ENCODE measurements at places on chromosomes 1 and 21.

GRCh38 chr21:40768056-40768455, 78.9 kb downstream of the DSCAM start:
- DNase-seq = no peak

- peak; percentile 45 for DNase-seq
Measured at GRCh38 chr1:115227346-115228082, 110.5 kb downstream of the NGF start.

DNA sequence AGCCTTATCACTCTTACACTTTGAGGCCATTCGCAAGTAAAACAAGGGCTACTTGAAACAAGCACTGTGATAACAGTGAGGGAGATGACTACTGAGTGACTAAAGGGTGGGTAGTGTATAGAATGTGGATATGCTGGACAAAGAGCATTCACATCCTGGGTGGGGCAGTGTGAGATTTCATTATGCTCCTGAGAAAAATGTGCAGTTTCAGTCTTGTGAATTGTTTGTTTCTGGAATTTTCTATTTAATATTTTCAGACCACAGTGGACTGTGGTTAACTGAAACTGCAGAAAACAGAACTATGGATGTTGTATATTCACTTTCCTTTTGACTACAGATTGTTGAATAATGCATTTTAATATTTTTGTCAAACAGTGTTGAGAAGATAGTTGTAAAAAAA, 25.1 kb upstream of the B3GALT2 start:
- DNase-seq = peak; percentile 64

DNA sequence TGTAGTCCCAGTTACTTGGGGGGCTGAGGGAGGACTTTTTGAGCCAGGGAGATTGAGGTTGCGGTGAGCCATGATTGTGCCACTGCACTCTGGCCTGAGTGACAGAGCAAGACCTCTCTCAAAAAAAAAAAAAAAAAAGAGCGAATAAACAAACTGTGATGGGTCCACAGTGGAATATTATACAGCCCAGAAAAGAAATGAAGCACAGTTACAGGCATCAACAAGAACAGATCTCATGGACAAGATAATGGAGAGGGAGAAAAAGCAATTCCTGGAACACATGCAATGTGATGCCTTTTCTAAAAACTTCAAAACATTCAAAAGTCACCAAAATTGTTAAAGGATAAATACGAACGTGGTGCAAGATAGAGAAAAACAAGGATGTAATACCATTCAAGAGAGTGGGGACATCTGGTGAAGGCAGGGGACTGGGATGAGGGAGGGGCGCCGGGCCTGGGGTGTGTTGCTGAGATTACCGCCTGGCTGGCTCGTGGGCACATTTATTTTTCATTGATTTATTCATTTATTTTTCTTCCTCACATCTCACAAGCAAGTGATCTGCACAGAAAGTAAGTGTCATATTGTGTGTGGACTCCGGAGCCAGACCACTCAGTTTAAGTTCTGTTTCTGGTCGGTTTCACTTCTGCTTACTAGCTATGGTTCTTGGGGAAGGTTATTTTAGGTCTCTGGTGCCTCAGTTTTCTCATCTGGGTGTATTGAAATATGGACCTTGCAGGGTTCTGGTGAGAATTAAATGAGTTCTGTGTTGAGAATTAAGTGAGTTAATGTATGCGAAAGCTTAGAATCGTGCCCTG, 30.1 kb downstream of the ABCG1 start:
- no peak for DNase-seq

- DNase-seq = peak; percentile 93
Measured at GRCh38 chr1:20110679-20111078, 8.7 kb downstream of the PLA2G2D start.

GRCh38 chr1:246772686-246773085, 48.5 kb downstream of the SCCPDH start:
- no peak for DNase-seq

GRCh38 chr1:8323706-8324105, 5.8 kb downstream of the SLC45A1 start:
- no peak for DNase-seq

DNA sequence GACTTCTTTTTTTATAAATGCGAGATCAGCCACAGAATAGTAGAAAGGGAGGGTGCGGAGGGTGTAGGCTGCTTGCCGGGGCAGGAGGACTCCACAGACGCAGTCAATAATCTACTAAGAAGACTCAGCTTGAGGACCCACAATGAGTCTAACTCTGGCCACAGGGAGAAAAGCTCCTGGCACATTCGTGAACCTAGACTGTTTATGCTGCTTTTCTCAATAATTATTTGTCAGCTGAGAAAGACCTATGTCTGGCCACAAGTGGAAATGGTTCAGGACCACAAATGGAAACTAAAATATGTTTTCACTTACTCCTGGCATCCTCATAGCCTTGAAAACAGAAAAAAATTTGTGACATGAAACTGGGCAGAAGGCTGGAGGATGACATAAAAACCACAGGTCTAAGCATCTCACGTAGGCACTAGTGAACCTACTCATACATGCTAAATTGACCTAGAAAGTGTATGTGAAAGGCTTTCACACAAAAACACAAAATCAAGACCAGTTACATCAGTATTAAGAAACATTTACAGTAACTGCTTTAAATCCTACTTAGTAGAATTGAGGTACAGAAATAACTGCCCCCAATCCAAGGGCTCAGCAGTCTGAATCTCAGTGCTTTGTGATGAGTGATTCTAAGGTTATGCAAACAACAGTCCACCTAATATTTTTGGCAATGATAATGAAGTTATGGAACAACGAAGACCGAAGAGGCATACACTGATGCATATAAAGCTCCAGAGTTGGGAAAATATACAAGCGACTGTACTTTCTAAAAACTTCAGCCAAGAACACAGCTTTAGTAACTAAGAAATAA, 159.5 kb downstream of the SLC45A1 start:
- peak; percentile 36 for DNase-seq

GRCh38 chr1:23421343-23421742, 3.2 kb downstream of the TCEA3 start:
- no peak for DNase-seq

GRCh38 chr1:170225781-170226530, 80.2 kb downstream of the NTMT2 start:
- peak; percentile 28 for DNase-seq

- DNase-seq = no peak
Measured at GRCh38 chr1:63898428-63899196, 124.8 kb downstream of the ROR1 start.

- DNase-seq = peak; percentile 98
Measured at GRCh38 chr1:228457396-228458176, 29.6 kb upstream of the RNF187 start.

DNA sequence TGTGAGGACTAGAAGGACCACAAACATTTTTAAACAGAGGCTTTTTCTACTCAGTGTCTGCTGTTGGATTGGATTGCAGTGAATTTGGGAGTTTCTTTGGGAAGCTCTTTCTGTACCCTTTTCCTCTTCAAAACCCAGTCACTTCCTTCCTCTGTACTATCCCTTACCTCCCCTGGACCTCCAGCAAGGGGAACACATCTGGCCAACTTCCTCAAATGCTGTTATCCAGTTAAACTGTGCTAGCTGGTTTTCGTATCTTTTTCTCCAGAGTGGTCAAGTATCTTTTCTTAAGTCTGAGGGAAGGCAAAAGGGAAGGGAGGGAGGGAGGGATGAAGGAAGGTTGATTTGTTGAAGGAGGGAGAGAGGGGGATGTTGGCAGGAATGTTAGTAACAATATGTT, 99.2 kb upstream of the TNR start:
- DNase-seq = no peak

GRCh38 chr1:230558324-230558723, 84.0 kb upstream of the COG2 start:
- no peak for DNase-seq

DNA sequence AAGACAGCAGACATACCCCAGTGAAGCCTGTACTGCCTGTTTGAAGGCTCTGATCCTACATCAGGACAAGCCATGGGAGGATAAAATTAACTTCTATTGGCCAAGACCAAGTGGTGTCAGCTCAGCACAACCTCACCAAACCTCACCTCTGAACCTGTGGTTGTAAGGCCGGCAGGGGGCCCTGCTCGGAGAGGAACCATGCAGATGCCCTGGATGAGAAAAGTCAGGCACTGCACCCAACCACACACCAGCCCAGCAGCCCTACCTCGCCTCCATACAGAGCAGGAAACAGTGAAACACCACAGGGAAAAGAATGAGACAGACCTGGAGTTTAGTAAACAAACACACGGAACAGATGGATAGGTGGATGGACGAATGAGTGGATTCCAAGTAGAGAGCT, 70.0 kb upstream of the PAX7 start:
- no peak for DNase-seq

DNA sequence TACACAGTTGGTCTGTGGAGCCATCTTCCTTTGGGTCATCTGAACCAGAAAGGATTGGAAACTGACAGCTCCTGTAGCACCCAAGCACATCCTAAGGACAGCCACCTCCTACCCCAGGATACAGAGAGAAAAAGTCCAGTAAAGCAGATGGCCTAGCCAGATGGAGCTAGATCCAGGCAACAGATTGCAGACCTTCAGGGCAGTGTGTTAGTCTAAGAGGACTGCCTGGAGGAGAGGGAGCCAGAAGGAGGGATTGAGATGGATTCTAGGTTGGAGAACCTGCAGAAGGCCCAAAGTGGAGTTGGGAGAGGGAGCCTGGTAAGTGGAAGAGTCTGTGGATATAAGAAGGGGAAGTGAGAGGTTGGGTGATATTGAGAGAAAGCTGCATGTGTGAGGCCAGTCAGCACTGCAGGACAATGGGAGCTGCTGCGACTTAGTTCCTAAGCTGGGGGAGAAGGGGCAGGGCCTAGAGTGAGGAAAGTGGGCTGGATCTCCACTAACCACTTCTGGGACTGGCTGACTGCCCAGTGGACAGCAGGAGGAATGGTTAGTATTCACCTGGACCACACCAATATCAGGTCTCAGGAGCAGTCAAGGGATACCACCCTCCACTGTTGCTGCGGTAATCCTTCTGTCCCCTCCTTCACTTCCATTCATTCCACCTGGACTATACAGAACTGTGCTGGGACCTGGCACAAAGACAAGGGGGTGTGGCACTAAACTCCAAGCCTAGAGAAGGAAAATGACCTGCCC, 13.4 kb downstream of the BCAN start:
- DNase-seq = no peak

DNA sequence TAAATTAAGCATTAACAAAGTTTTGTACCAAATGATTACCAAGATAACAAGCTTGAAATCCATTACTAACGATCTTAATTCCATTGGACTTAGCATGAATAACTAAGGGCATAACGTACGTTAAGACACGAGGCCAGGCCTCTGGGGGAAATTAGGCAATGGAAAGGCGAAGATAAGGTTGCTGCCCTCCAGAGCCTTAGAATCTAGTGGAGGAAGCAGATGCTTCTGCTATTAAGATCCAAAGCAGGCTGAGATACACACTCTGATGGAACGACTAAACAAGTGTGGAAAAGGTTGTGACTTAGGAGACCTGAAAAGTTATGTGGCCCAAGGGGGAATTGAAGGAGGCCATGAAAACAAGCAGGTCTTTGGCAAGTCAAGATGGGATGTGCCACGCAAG, 6.0 kb downstream of the AKNAD1 start:
- no peak for DNase-seq

GRCh38 chr1:113904293-113904673, 316 bp downstream of the AP4B1 start:
- no peak for DNase-seq

GRCh38 chr1:86872086-86872485, 41.8 kb downstream of the SELENOF start:
- DNase-seq = no peak

DNA sequence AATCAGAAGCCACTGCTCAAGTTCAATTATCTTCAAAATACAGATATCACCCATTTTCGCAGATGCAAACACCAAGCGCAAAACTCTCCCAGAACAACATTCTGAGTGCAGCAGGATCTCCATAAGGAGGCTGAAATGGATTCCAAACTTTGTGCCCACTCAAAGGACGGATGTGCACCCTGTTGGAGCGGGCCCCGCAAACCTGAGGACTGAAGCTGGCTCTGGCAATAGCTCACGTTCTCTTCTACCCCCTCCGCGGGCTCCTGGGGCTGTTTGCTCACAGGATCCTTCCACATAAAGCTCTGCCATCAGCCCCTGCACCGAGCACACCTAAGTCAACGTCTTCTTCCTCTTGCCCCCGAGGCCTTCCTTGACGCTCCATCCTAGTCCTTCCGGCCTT, 11.7 kb upstream of the RCSD1 start:
- DNase-seq = no peak

- DNase-seq = no peak
Measured at GRCh38 chr1:158140764-158141192, 39.9 kb upstream of the CD1D start.

DNA sequence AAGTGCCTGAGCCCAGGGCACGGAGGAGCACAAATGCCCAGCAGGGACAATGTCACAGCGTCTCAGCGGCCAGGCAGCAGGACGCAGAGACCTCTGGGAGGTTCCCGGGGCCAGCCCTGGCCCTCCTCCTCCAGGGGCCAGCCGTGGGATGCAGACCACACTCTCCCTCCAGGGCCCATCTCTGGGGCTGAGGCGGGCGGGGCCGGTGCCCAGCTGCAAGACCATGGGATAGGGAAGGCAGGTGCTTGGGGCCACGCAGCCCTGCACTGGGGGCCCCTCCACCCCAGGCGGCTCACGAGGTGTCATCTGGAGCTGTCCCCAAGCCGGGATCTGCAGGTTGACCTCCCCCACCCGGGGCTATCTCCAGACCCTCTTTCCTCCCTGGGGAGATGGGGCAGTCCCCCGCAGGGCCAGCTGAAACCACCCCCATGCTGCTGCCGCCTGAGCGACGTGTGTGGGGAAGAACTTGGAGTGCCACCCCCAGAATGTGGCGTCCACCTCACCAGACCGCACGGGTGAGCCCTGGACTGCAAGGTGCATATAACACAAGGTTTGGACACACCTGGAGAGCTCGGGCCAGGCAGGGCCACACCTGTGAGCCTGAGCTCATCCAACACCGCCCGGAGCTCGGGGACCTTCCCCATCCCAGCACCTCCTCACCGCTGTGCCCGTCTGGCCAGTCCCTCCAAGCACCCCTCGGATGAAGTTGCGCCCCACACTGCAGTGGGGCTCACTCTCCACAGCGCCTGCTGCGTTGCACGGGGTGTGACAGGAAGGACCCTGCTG, 4.1 kb upstream of the TTLL10 start:
- no peak for DNase-seq

- DNase-seq = no peak
Measured at GRCh38 chr1:84643183-84643582, 47.1 kb downstream of the SSX2IP start.

GRCh38 chr21:39612233-39613040, at the start of gene B3GALT5:
TSS of gene B3GALT5 (plus strand) at chr21:39612940. CDS start at chr21:39660560, 47,620 bp downstream.
- no peak for DNase-seq

DNA sequence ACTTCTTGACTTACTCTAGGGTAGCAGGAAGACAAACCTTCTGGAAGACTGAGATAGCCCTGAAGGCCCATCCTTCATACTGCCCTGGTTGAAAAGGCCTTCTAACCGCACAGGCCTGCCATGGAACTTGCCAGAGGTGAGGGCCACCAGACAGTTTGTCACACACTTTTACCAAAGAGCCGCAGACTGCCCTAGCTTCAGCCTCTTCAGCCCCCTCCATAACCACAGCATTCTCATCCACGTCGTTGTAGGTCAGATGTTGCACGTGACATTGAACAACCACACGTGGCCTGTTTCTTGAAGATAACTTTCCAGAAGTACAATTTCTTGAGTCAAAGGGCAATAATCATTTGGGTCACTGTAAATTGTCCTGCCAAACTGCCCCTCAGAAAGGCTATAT, 18.9 kb downstream of the ZNF362 start:
- no peak for DNase-seq
